ENCODE measurements at places on chromosomes 11 and 22.

DNA sequence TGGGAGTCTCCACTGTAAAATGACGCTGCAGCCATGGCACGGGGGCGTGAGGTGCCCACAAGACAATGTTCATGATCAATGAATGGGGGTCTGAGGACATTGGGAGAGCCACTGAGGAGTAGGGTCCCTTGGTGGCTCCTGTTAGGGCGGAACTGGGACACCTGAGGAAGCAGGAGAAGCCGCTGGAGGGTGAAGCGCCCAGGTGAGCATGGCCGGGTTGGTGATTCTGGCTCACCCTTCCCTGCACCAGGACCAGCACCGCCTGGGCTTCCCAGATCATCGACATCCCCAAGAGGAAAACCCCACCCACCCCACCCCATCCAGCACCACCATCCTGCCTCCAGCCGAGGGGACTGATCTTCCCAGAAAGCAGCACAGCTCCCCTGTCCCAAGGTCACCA, 30.6 kb downstream of the SHANK2 start:
- DNase-seq, result no peak

- DNase-seq, result no peak
Measured at GRCh38 chr11:110000031-110000502, 93.1 kb upstream of the ZC3H12C start.

DNA sequence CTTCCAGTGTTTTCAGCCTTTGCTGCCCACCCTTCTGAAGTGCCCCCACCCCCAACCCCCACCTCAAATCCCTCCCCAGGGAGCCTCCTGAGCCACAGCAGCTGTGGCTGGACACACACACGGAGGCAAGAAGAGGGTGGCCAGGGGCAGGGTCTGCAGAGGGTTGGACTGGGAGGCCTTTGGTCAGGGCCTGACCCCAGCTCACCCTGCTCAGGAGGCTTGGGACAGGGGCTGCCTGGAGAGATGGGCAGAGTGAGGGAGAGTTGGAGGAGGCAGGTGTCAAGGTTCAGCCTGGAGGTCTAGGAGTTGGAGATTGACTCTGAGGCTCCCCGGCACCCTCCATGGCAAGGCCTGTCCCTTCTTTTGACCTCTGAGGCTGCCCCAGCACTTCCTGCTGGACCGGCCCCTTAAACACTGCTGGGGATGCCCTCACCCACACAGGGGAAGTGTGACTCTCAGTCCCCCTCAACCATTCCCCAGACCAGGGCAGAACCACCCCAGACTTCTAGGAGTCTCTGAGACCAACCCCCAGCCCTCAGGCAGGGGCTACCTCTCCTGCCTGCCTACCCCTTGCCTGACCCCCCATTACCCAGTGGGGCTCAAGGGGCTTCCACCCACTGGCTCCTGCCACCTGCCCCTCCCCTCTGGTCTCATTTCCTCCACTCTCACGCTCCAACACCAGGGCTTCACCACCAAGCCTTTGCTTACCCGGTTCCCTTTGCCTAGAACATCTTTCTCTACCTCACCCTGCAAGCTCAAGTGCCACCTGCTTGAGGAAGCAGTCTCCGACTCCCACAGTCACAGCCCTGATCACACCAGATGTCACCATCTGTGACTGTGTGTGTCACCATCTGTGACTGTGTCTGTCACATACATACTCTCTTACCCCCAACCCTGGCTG, 8.6 kb downstream of the ARAP1 start:
- no peak for DNase-seq

- DNase-seq, result no peak
Measured at GRCh38 chr11:42521994-42522393, 789.8 kb upstream of the API5 start.

DNA sequence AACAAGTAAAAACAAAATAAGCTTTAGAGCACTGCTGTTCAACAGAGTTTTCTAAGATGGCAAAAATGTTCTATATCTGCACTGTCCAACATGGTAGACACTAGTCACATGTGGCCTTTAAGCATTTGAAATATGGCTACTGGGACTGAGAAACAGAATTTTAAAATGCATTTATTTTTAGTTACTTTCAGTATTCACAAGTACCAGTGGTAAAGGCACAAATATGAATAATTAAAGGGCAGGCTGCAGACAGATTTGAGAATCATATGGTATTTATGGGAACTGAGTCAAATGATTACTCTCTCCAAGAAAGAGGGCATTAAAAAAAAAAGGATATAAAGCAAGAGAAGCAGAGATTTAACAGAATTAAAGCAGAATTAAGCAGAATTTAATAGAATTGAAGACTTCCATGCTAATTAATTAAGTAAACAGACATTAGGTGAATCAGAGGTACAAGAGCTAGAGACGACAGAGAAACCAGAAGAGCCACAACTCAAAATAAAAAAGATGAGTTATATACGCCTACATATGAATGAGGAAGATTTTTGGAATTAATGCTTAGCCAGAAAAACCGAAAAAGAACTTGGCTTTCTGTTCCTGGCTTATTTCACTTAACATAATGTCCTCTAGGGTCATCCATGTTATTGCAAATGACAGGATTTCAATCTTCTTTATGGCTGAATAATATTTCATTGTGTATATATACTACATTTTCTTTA, 160.4 kb downstream of the ATG16L2 start:
- peak; percentile 10 for DNase-seq

GRCh38 chr22:24335496-24335895, 64.9 kb downstream of the SPECC1L start:
- no peak for DNase-seq

- DNase-seq, result no peak
Measured at GRCh38 chr22:22813126-22814075, 74.2 kb upstream of the IGLL5 start.

DNA sequence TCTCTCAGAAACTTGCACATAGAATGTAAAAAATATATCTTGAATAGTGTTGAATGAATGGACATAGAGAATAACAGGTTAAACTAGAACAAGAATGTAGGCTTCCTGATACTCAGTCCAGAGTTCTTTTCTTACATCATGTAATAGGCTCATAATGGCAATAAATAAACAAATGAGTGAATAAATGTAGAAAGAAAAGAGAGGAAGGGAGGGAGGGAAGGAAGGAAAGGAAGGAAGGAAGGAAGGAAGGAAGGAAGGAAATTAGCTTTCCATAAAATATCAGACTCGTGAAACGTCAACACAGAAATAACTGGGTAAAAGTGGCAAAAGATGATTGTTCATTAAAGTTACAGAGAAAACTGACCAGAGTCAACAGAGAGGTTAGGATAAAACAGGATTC, 2001.0 kb downstream of the LRRC4C start:
- no peak for DNase-seq

DNA sequence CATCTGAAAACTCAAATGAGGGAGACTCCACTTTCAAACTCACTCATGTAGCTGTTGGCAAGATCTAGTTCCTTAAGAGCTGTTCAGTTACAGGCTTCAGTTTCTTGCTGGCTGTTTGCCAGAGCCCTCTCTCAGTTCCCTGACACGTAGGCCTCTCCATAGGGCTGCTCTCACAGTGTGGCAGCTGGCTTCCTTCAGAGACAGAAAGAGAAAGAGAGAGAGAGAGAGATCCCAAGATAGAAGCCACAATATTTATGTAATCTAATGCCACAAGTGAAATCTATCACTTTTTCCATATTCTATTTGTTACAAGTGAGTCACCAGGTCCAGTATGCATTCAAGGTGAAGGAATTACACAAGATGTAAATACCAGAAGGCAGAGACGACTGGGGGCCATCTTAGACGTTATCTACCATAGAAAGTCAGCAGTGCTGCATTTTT, 168.8 kb downstream of the RCN1 start:
- DNase-seq, result peak; percentile 83

GRCh38 chr11:73404048-73404447, 27.8 kb downstream of the RELT start:
- DNase-seq, result no peak

DNA sequence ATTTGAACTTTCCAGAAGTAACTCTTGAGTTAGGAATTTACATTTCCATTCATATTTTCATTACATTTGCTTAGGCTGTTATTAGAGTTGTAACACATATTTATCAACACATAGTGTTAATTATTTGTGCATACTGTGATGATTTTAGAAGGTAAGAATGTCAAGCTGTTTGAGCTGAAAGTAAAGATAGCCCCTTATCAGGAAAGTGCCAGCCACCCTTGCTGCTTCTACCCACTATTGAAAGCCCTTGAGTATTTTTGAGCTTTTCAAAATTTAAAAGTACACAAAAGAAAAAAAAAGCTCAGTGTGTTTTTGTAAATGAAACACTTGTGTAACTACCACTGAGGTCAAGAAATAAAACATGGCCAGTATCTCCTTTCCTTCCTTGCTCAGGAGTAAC, 8.0 kb downstream of the APLP2 start:
- no peak for DNase-seq

DNA sequence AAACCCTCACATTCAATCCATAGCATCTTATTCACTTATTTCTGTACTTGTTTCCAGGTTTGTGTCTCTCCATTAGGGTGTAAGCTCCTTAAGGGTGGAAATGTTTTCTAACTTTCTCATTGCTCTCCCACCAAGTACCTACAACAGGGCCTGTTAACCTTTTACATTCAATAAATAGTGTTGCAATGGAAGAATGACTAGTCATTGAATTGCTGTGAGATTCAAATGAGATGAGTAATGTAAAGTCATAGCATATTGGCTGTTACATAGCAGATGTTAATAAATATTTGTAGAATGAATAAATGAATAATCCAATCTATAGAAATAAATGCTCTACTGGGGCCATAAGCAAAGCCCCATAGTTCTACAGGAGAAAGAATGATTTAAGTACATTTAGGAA, 75.4 kb upstream of the DDI1 start:
- no peak for DNase-seq

DNA sequence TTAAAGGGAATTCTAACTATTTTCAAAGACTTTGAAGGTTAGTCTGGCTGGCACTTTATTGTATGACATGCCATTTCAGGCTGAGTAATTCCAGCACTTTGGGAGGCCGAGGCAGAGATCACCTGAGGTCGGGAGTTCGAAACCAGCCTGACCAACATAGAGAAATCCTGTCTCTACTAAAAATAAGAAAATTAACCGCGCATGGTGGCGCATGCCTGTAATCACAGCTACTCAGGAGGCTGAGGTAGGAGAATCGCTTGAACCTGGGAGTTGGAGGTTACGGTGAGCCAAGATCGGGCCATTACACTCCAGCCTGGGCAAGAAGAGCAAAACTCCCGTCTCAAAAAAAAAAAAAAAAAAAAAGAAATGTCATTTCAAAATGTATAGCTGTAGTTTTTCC, 95.6 kb downstream of the RDX start:
- no peak for DNase-seq

DNA sequence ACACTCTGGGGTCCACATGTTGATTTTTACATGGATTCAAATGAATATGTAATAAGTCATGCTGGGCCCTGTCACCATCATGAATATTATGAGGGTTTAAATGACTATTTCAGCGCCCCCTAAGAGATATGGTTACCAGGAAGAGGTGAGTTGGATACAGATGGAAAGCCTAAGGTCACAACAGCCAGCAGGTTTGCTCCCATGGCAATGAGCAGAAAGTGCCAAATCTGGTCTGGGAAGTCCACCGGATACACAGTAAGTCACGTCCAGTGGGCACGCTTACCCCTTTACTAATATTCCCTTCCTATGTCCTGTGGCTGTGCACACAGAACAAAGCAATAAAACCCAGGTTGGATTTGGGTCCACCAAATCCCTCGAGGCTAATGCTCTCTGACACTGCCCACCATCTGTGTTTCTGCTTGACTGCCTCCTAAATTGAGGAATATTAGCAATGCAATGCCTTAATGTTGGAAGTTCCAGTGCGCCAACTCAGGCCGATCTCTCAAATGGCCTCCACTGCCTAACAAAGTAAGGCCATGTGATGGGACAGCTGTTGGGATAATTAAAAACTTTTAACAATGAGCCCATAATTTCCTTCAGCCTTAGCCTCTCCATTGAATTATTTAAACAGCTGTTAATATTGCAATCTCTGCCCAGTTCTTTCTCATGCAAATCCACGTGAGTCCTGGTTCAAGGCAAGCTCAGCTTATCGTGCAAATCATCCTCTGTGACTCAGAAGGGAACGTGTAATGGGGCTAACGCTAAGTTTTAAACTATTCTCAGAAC, 97.6 kb downstream of the SLC1A2 start:
- DNase-seq, result no peak

- DNase-seq, result peak; percentile 26
Measured at GRCh38 chr22:49825944-49826602, 1.6 kb downstream of the BRD1 start.

- no peak for DNase-seq
Measured at GRCh38 chr11:35180317-35181233, 41.6 kb downstream of the CD44 start.

DNA sequence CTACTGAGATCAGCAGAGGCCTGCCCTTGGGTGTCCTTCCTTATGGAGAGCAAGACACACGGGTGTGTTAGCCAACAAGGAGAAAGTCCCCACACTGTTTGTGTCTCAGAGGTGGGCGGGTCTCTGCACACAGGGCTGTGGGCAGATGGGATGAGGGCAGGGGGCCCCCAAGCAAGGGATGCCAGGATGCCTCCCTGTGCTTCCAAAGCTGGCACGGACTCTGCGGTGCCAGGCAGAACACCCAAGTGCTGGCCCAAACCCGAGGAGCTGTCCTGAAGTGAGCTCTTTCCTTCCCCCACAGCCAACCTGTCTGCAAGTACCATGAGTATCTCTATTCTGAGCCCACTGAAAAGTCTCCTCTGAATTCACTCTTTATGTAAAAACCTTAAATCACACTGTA, 273.3 kb downstream of the CTTN start:
- no peak for DNase-seq

GRCh38 chr11:39810358-39810757, 1649.1 kb downstream of the LRRC4C start:
- no peak for DNase-seq

DNA sequence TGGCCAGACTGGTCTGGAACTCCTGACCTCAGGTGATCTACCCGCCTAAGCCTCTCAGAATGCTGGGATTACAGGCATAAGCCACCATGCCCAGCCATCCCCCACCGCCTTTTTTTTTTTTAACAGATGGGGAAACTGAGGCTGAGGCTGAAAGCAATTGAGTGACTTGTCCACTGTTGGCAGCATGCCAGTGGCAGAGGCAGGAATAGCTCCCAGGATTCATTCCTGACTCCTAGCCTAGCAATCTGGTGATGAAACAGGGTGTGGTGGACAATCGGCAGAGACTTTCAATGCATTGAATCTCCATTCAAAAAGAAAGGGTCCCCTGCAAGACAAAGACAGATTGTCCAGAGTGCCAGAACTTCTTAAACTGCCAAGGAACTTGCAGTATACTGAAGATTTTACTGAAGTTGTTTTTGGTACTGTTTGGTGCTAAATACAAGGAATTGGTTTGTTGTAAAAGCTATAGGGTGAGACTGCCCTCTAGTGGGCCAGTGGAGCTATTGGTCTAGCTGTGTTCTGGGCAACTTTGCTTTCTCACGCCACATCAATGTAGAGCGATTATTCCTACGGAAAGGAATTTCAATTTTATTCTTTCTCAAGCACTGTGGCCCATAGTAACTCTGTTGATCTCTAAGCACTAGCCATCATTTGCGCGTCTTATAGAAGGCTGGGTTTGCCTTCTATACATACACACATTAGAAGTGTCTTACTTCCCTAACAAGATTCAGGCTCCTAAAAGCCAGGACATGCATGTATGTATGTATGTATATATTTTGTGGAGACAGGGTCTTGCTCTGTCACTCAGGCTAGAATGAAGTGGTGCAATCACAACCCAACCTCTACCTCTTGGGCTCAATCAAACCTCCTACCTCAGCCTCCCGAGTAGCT, 21.0 kb downstream of the C22orf31 start:
- peak; percentile 69 for DNase-seq
